T-helper 2 cell treated with Interferon-gamma antibody and Interleukin-4, amounts not matched to agents 100 ng/mL and 5 ng/mL, for 36 hours (primary cell): ENCODE measurements at places on chromosomes 7 and 10. TPM values are rescaled to one million over a fixed set of nuclear protein-coding genes. Genes with fewer than 3 reads are reported as not detected.

TBC1D12 gene
- total RNA-seq, result 0.11 TPM in 2 replicates

HOXA9 gene
- total RNA-seq, result not detected in 2 replicates

SPDYE16 gene
- 0.25 and 0.59 TPM in 2 replicates for total RNA-seq

GTPBP4 gene
- total RNA-seq, result 70.4 and 75.6 TPM in 2 replicates

INSYN2A gene
- total RNA-seq, result not detected in 2 replicates

C10orf143 gene
- 3.9 and 4.9 TPM in 2 replicates for total RNA-seq

ANKRD61 gene
- total RNA-seq, result 0.18 TPM in 1 of 2 replicates, not detected in the other

SMO gene
- total RNA-seq, result 0.05 and 0.14 TPM in 2 replicates

GPAM gene
- total RNA-seq, result 7.3 and 8.2 TPM in 2 replicates

LDB3 gene
- 0.05 TPM in 1 of 2 replicates, not detected in the other for total RNA-seq

OPN4 gene
- not detected in 2 replicates for total RNA-seq

PLXNA4 gene
- 10.6 and 13.3 TPM in 2 replicates for total RNA-seq

FAM13C gene
- total RNA-seq, result not detected in 2 replicates

SRRM3 gene
- not detected in 2 replicates for total RNA-seq

CYP3A4 gene
- total RNA-seq, result not detected in 2 replicates

CLDN15 gene
- total RNA-seq, result 21.8 and 23.1 TPM in 2 replicates

ARHGEF35 gene
- 3.6 and 3.9 TPM in 2 replicates for total RNA-seq

RBM20 gene
- 0.07 and 0.09 TPM in 2 replicates for total RNA-seq

CYP2C8 gene
- total RNA-seq, result 0.23 and 0.30 TPM in 2 replicates

COBL gene
- not detected in 2 replicates for total RNA-seq

FRMPD2 gene
- not detected in 2 replicates for total RNA-seq

ANKMY2 gene
- 9.8 TPM in 2 replicates for total RNA-seq

TMEM236 gene
- 0.05 TPM in 1 of 2 replicates, not detected in the other for total RNA-seq

RAB19 gene
- 9.0 and 9.5 TPM in 2 replicates for total RNA-seq

UCMA gene
- not detected in 2 replicates for total RNA-seq

UNC5B gene
- not detected in 2 replicates for total RNA-seq

STRIP2 gene
- total RNA-seq, result 21.0 TPM in 2 replicates

SFRP4 gene
- not detected in 2 replicates for total RNA-seq

HMX2 gene
- not detected in 2 replicates for total RNA-seq

ITPRID1 gene
- total RNA-seq, result not detected in 2 replicates

MACROH2A2 gene
- total RNA-seq, result 2.9 and 4.3 TPM in 2 replicates

DENND2A gene
- not detected in 2 replicates for total RNA-seq

HOXA6 gene
- total RNA-seq, result not detected in 2 replicates

NOS3 gene
- total RNA-seq, result 17.0 and 17.4 TPM in 2 replicates
